Keratinocyte (primary cell): ENCODE measurements at places on chromosomes 6 and 20.

- no peak for DNase-seq
These were observed 461.6 kb downstream of the ADGRB3 start for GRCh38 chr6:69096681-69097080.

DNA sequence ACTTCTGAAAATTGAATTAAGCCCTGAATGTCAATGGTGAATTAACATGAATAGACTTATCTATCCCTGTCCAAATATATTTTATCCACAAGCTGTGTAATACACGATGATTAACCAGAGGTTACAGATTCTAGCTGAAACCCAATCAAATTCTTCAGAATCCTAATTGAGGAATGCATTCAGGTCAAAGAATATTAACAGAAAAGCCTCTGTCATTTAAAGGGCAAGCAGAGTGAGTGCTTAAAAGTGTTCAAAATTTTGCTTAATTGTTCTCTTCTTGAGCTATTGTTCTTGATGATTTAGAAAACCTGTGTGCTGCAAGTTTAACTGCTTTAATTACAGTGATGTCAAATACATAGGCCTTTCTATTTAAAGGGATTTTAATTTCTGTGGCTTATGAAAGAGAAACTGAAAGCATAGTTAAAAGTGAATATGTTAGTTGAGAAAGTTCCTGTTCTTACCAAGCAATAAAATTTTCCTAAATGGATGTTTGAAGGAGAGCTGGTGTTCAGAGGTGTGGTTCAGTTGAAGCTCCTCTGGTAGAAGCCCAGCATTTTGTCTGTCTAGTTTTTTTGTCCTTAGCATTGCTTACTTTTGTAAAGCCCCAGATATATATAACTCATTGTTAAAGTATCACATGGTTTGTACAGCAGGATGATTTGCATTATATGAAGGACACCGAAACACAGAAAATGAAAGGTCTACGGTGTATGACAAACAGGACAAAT lies 466.3 kb upstream of the PLCB4 start:
- no peak for DNase-seq

DNA sequence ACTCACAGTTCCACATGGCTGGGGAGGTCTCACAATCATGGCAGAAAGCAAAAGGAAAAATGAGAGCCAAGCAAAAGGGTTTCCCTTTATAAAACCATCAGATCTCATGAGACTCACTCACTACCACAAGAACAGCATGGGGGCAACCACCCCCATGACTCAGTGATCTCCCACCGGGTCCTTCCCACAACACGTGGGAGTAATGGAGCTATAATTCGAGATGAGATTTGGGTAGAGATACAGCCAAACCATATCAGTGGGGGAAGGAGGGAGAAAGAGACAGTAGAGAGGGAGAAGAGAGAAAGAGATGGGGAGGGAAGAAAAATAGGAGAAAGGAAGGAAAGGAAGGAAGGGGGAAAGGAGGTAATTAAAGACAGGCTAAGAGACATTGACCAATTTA lies 30.1 kb downstream of the GMDS start:
- DNase-seq = no peak

- DNase-seq = no peak
These were observed 136.4 kb downstream of the EYA2 start for GRCh38 chr20:47031004-47031403.

GRCh38 chr6:27542485-27542884 lies 69.6 kb upstream of the ZNF184 start:
- no peak for DNase-seq

GRCh38 chr6:134535831-134536230 lies 217.9 kb upstream of the SGK1 start:
- no peak for DNase-seq

GRCh38 chr6:37689381-37689780 lies 8.3 kb downstream of the MDGA1 start:
- no peak for DNase-seq

- DNase-seq = no peak
These were observed 76.3 kb downstream of the HFE start for GRCh38 chr6:26163427-26164119.

DNA sequence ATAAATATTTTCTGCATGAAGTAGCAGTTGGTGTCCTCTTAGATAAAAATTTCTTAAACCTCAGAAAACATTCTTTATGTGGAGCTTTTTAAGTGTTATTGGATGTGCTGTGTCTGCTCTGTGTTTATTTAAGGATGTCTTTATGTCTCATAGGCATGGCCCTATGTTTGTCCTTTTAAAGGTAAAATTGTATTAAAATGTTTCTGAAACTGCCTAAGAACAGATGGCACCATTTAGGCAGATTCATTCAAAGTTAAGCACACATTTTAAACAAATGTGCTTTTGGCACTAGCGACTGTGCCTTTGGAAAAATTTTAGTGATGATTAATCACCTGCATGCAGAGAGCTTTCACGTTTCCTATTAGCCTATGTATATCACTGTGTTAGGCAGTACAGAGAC lies 125.2 kb downstream of the KIF6 start:
- DNase-seq = no peak

DNA sequence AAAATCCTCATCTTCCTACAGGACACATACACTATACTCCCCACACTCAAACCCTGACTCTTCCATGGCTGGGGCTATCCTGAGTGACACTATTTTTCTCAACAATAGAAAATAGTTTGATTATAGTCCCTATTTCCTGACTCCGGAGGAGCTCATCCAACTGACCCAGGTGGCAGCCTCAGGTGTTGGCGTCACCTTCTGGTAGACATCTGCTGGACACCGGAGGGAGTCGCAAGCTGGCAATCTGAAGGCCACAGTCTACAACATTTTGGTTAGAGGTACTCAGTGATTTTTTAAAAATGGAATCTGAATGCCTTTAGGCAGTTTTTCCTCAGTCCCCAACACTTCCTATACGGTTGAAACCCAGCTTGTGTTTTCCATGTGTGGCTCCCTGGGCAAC lies 32.2 kb upstream of the OCSTAMP start:
- DNase-seq = no peak
